GM12864 (cell line): ENCODE measurements at places on chromosomes 5 and 9.
A peak's percentile ranks its signal among the peaks of the same experiment; 100 is the strongest.

DNA sequence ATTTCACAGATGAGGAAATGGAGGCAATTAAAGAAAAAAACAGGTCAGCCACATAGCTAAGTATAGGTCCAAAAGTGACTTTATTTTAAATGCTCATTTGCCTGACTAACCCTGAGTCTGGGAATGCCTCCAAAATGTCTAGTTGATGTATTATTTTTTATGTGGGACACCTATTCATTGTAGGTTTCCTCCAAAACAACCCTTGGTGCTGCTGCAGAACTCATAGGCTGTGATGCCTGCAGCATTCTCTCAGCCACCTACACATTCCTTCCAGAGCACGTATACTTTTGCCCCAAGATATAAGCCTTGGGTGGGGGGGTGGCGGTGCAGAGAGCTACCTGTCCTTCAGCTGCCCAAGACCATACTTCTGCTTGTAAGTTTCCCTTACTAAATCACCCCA, 77.4 kb downstream of the MSX2 start:
- no peak for DNase-seq

- DNase-seq: no peak
Observed at GRCh38 chr5:115475788-115476187, 68.8 kb downstream of the FEM1C start.

GRCh38 chr5:179128041-179128365, 67.8 kb downstream of the ZNF354C start:
- no peak for DNase-seq

GRCh38 chr5:169161022-169161680, 139.8 kb downstream of the SLIT3 start:
- no peak for DNase-seq

GRCh38 chr9:99825172-99826046, 3.7 kb downstream of the NR4A3 start:
- DNase-seq: no peak

GRCh38 chr5:146622391-146622790, 106.4 kb upstream of the GPR151 start:
- DNase-seq: no peak

DNA sequence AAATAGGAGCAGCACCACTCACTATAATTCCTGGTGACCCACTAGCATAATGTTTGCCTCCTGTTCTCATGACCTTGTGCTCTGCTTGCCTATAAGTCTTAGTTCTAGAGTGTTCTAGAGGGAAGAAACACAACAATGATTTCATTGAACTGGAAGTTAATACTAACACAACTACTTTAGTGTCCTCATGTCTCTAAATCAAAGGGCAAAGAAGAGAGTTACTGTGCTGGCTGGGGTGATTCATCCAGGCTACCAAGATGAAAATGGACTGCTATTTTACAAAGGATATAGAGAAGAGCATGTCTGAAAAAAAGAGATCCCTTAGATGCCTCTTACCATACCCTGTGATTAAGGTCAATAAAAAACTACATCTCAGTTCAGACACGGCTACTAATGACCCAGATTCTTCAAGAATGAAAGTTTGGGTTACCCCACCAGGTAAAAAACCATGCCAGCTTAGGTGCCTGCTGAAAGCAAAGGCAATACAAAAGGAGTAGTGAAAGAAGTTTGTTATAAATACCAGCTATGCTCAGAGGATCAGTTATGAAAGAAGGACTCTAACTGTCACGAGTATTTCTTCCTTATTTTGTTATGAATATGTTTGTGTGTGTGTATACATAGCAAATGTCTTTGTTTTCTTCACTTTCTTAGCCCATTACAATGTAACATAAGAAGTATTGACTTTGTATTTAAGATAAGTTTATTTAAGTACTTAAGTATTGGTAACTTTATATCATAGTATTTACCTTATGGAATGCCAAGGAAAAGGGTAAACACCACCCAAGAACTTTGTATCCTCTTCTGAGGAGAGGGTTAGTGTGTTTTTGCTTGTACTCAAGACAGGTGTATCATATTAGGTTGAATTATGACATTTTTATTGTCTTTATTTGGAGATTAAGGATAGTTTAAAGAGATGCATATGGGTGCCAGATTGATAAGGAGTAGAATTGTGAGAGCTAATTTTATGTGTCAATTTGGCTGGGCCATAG, 314.1 kb upstream of the PTGER4 start:
- no peak for DNase-seq

GRCh38 chr9:95049761-95050160, 267.7 kb downstream of the FANCC start:
- DNase-seq: no peak

DNA sequence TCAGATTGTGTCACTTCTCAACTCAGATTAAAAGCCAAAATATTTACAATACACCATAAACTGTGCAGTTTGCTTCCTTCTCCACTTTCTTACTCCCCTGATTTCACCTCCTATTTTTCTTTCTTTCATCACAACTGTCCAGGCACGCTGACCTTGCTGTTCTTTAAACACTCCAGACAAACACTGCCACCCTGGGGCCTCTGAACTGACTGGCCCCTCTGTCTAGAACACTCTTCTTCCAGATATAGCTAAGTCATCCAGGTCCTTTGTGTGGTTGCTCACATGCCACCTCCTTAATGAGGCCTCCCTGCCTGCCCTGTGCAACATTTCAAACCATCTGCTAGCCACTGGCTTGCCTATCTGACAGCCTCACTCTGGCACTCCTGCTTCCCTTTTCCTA, 46.6 kb downstream of the ATG10 start:
- no peak for DNase-seq

DNA sequence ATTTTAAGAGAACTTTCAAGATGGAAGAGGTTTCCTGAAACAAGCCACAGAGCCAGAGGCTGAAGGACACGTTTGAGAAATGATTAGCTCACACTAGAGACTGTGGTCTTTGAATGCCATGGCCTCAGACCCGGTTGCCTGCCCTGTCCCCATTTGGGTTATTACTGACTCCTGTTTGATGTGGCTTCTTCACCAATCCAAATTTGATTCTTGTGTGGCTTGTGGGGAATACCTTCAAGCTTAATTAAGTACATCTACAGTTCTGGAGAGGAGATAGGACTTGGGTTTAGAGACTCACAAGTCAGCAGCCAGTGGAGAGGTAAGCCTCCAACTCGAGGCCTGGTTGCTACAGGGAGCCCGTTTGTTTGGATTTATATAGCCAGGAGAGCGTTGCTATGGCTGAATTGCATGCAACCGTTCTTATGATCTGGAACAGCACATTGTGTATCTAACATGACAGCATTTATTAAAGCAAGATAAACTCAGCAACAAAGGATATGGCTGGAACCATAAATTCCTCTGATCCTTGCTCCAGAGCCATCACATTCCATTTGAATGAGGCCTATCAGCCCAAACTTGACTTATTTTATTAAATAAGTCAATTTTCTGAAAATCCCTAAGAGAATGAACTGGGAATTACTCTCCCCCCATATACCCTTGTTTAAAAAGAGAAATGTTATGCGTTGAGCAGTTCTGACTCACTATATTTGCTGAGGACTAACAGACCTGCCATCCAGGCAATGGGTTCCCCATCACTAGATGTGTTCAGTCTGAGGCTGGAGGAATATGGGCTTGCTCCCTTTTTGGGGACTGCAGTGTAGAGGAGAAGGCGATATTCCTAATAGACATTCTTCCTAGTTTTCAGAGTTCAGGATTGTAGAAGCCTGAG, 88.4 kb upstream of the TNFSF8 start:
- no peak for DNase-seq

- no peak for DNase-seq
Observed at GRCh38 chr5:56829137-56829908, 14.0 kb downstream of the MAP3K1 start.

GRCh38 chr5:121758615-121759014, 93.1 kb upstream of the FTMT start:
- DNase-seq: no peak

DNA sequence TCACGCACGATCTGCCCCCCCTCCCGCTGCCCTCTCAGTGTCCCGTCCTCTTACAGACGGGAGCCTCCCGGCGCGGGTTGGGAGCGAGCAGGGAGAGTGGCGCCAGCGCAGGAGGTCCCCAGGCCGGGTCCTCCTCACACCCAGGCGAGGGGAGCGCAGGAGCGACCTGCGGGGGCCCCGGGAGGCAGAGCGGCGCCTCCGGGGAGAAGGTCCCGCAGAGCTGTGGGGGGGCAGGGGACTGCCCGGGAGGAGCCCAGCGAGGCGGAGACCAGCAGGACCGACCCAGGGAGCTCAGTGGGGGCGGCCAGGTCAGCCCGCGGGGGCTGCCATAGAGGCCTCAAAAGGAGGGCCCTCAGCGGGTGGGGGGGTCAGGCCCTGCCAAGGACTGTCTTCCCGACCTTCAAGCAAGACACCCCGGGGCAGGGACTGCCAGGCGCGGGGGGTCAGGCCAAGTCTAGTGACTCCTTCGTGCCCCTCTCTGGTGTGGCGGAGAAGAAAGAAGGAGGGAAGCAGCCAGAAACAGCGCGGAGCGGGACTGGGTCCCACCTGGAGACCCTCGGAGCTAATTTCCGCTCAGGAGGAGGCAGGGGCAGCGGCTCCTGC, 123.3 kb upstream of the ERCC6L2 start:
- DNase-seq: no peak

GRCh38 chr5:136309932-136310598, 55.3 kb downstream of the TRPC7 start:
- DNase-seq: peak; percentile 25

DNA sequence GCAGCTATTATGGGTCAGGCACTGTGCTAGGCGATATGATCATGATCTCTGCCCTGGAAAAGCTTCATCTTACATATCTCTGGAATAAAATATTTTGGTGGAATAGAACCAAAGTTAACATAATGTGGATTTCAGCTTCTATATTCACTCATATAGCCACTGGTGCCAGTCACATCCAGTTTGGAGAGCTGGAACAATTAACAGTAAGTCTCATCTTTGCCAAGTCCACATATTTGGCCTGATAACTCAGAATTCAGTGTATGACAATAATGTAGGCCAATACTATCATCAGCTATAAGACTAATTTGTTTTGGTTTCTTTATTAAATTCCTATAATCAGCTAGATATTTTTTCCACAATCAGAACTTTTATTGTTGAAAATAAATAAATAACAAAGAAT, 5.9 kb upstream of the FAM13B start:
- DNase-seq: no peak

GRCh38 chr5:176738637-176739250, 71.6 kb upstream of the UNC5A start:
- no peak for DNase-seq

DNA sequence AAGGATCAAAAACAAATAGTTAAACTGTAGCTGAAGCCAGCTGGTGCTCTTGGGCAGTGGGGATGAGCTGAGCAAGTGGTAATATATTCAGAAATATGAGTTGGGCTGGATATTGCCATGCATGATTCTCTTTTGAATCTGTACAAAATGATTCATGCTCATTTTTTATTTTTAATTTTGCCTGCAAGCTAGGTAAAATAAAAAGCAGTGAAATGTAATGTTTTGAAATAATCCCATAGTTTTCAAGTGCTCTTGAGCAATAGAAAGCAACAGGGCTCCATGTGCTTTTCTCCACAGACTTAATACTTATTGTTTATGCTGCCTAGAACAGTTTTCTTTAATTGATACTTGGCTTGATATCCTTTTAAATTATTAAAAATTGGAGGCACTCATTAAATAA, 489.3 kb downstream of the TLE4 start:
- DNase-seq: no peak

- DNase-seq: no peak
Observed at GRCh38 chr9:132030626-132031325, 48.9 kb downstream of the MED27 start.

GRCh38 chr5:150653145-150653761, 7.8 kb upstream of the MYOZ3 start:
- DNase-seq: no peak

GRCh38 chr9:81609782-81610739, 79.3 kb downstream of the TLE1 start:
- DNase-seq: peak; percentile 15

GRCh38 chr9:70229026-70229425, 29.8 kb upstream of the SMC5 start:
- no peak for DNase-seq

GRCh38 chr9:99272836-99273235, 50.8 kb downstream of the SEC61B start:
- no peak for DNase-seq

GRCh38 chr5:179828756-179829421, 8.2 kb downstream of the SQSTM1 start:
- no peak for DNase-seq

- peak; percentile 2 for DNase-seq
Observed at GRCh38 chr9:82127465-82127864, 138.9 kb downstream of the SPATA31D1 start.

DNA sequence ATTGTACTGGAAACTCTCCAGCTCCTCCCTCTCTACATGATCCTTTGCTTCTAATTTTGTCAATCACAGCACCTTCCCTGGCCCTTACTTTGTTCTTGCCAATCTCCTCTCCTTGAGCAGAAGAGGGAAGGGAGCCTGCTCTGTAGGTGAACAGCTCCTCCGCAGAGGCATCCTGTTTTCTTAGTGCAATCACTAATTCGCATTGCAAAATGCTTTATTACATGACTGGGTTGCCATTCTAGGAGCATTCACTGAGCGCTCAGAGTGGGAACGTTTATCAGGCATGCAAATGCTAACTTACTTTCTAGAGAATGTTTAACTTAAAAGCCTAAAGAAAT, 416 bp upstream of the SNX18 start:
- DNase-seq: no peak

- DNase-seq: no peak
Observed at GRCh38 chr5:16149621-16150020, 30.0 kb downstream of the MARCHF11 start.

DNA sequence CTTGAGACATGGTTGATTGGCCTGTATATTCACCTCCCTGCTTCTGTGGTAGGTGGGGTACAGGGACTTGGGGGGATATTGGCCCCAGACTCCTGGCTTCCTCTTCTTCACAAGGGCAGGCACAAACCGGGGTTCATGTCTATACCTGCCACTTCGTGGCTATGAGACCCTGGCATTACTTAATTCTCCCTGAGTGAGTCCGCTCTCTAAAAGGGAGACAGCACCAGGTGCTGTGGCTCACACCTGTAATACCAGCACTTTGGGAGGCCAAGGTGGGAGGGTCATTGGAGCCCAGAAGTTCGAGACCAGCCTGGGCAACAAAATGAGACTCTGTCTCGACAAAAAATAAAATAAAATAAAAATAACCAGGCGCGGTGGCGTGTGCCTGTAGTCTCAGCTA, 178.5 kb downstream of the GABBR2 start:
- DNase-seq: no peak

GRCh38 chr9:5008202-5008601, 23.1 kb downstream of the JAK2 start:
- DNase-seq: no peak

- no peak for DNase-seq
Observed at GRCh38 chr5:116521173-116521872, 53.3 kb downstream of the SEMA6A start.

DNA sequence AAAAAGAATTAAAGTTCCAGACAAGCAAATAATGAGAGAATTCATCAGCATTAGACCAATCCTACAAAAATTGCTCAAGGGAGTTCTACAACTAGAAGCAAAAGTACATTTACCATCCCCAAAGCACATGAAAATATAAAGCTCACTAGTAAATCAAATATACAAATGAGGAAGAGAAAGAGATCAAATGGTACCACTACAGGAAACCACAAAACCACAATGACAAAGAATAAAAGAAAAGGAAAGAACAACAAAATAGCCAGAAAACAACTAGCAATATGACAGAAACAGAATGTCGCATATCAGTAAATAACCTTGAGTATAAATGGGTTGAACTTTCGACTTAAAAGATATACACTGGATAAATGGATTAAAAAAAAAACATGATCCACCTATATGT, 739.0 kb downstream of the DTWD2 start:
- no peak for DNase-seq

- DNase-seq: no peak
Observed at GRCh38 chr5:142408536-142408935, 83.7 kb upstream of the SPRY4 start.

- no peak for DNase-seq
Observed at GRCh38 chr5:160547872-160548271, 126.2 kb downstream of the PTTG1 start.
